Right forelimb (tissue), 1 donor: ENCODE measurements at places on chromosomes 7 and 10.

- no peak for DNase-seq
Measured at GRCh38 chr10:87866412-87866974, 3.1 kb downstream of the PTEN start.

- DNase-seq: no peak
Measured at GRCh38 chr10:118276204-118276603, 65.9 kb downstream of the FAM204A start.

GRCh38 chr7:9204571-9204970 lies 771.2 kb downstream of the NXPH1 start:
- no peak for DNase-seq

GRCh38 chr7:41459183-41459582 lies 243.7 kb downstream of the INHBA start:
- no peak for DNase-seq

- no peak for DNase-seq
Measured at GRCh38 chr10:58648131-58648530, 135.5 kb downstream of the BICC1 start.
